Osteoblast (primary cell): ENCODE measurements at places on chromosomes 5 and 9. TPM values are rescaled to one million over a fixed set of nuclear protein-coding genes. Genes with fewer than 3 reads are reported as not detected.

Gene OR1Q1
- under 0.01 TPM in 1 of 2 replicates, not detected in the other for total RNA-seq

Gene PCDHGA8
- 3.5 and 3.6 TPM in 2 replicates for total RNA-seq

Gene SURF2
- total RNA-seq: 10.3 and 15.2 TPM in 2 replicates

Gene PGM5
- 0.36 and 1.2 TPM in 2 replicates for total RNA-seq

Gene KIF4B
- total RNA-seq: not detected in 2 replicates

Gene SLC36A2
- total RNA-seq: not detected in 2 replicates

Gene LOX
- total RNA-seq: 314 and 317 TPM in 2 replicates

Gene MORN5
- total RNA-seq: 0.36 TPM in 1 of 2 replicates, not detected in the other

Gene PLAC8L1
- total RNA-seq: not detected in 2 replicates

Gene MEGF10
- 1.4 and 3.2 TPM in 2 replicates for total RNA-seq

Gene ITK
- total RNA-seq: under 0.01 TPM in 1 of 2 replicates, not detected in the other

Gene SLC24A2
- under 0.01 TPM in 1 of 2 replicates, not detected in the other for total RNA-seq

Gene ABO
- total RNA-seq: not detected in 2 replicates

DNA sequence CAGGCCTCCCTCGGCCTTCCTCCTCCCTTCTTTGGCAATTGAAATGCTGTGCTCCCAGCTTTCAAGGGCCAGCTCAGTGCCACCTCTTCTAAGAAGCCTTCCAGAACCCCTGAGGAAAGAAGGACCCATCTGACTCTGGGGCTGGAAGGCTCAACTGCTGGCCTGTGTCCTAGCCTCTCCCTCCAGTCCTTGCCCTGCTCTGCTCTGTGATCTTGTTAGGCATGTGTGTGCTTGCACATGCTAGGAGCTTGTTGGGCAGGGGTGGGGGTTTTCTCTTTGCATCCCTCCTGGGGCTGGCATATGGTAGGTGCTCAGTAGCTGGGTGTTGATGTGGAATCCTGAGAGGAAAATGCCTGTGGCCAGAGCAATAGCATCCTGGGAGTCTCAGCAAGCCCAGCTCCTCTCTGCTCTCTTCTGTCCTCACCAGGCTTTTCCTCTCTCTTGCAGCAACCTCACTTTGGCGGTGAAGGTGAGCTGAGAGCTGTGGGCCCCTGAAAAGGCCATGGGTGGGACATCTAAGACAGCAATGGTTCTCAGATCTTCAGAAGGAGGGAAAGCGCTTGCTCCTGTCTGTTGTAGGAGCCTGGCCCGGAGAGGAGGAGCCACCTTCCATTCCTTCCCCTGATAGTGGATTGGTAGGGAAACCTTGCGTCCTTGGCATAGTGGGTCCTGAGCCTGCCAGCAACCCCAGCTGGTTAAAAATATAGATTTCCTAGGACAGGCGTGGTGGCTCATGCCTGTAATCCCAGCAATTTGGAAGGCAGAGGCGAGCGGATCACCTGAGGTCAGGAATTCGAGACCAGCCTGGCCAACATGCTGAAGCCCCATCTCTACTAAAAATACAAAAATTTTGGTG lies 9.9 kb downstream of the DOLK start:
- no peak for DNase-seq

DNA sequence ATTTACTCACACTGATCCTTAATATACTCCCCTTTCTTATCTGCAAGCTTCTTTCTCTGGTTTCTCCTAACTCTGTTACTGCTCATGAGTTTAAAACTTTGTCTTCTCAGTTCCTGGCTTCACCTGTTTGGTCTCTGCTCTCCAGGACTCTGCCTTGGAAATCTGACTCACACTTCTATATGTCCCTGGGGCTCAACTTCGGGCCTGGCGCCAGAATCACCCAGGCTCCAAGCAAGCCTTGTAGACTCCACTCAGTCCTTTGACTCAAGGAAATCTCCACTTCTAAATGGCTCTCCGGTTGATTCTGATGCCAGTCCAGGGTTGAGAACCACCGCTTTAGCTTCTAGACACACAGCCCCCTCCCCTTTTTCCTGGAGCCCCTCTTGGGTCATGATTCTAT lies 57.8 kb downstream of the TMC1 start:
- peak; percentile 83 for DNase-seq

GRCh38 chr5:144915452-144915851 lies 744.8 kb downstream of the KCTD16 start:
- DNase-seq: no peak

GRCh38 chr5:145260670-145261069 lies 574.5 kb downstream of the PRELID2 start:
- no peak for DNase-seq

GRCh38 chr5:5615569-5615968 lies 193.1 kb downstream of the ICE1 start:
- no peak for DNase-seq

GRCh38 chr5:170614065-170614490 lies 110.3 kb downstream of the KCNIP1 start:
- no peak for DNase-seq

GRCh38 chr9:89929673-89930480 lies 325.1 kb downstream of the GADD45G start:
- DNase-seq: peak; percentile 77

- DNase-seq: no peak
These were observed 25.3 kb upstream of the ISOC1 start for GRCh38 chr5:129069292-129069691.

- DNase-seq: no peak
These were observed 373.4 kb upstream of the CTNND2 start for GRCh38 chr5:12277504-12278192.

DNA sequence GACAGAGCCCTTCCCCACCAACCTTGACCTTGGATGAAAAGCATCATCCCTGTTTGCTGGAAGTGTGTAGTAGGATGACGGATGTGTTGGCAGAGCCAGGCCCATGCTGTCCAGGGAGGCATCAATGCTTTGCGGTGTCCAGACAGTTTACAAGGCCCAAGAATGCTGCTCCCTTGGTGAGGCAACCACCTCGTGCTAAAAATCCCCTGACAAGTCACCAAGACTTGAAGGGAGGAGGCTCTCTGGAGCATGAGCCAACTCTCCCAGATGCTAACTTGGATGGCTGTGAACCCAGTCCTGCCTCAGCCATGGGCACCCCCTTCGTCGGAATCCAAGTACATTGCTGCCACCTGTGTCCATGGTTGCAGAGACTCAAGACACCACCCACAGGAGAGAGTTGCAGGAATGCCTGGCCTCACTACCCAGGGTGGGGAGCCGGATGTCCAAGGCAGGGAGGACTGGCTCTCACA lies 9.5 kb upstream of the NKD2 start:
- DNase-seq: peak; percentile 53

DNA sequence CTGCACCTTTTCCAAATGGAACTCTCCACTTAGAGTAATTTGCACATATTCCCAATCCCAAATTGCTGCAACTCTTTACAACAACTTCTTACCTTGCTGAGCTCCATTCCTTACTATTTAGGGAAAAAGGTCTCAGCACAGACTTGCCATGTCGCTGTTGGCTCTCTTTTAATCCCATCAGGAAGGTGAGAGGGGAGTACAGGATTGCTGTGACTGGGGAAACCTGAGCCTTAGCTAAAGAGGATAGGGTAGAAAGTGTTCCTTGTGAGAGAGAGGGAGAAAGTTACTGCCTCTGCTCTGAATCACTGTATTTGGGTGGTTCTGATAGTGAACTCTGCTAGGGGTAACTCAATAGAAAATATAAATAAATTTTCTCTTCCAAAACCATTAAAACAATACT lies 43.7 kb upstream of the GABRA1 start:
- DNase-seq: no peak

GRCh38 chr5:180470966-180471582 lies 23.1 kb upstream of the CNOT6 start:
- peak; percentile 97 for DNase-seq

DNA sequence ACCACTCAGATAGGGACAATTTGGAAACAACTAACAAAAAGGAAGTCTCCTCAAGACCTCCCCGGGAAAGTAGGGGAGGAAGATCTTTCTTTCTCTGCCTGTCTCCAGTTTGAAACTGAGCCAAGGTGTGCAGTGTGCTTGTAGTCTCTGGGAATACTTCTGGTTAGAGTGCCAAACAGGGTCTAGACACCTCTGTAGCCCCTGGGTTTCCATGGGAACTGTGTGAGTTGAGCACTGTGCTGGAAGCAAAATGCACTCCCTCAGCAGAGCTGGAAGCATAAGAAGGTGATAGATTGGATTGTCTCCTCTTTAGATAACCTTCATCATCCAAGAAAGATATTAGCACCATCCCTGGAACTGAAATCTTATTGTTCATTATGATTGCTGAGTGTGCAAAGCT lies 129.2 kb upstream of the TNPO1 start:
- DNase-seq: no peak

GRCh38 chr5:132860742-132861141 lies 5.5 kb downstream of the GDF9 start:
- DNase-seq: no peak

- DNase-seq: peak; percentile 59
These were observed 8.5 kb downstream of the B4GALT7 start for GRCh38 chr5:177608243-177609075.

GRCh38 chr5:8493176-8493575 lies 624.2 kb downstream of the MTRR start:
- DNase-seq: no peak

- DNase-seq: no peak
These were observed 3.9 kb downstream of the VDAC1 start for GRCh38 chr5:134000696-134001453.

- peak; percentile 98 for DNase-seq
These were observed 53.1 kb upstream of the DAB2IP start for GRCh38 chr9:121598167-121598964.

GRCh38 chr9:136618580-136619547 lies 43.9 kb upstream of the EGFL7 start:
- peak; percentile 87 for DNase-seq

- DNase-seq: no peak
These were observed 395.1 kb downstream of the CETN3 start for GRCh38 chr5:90014420-90014819.

DNA sequence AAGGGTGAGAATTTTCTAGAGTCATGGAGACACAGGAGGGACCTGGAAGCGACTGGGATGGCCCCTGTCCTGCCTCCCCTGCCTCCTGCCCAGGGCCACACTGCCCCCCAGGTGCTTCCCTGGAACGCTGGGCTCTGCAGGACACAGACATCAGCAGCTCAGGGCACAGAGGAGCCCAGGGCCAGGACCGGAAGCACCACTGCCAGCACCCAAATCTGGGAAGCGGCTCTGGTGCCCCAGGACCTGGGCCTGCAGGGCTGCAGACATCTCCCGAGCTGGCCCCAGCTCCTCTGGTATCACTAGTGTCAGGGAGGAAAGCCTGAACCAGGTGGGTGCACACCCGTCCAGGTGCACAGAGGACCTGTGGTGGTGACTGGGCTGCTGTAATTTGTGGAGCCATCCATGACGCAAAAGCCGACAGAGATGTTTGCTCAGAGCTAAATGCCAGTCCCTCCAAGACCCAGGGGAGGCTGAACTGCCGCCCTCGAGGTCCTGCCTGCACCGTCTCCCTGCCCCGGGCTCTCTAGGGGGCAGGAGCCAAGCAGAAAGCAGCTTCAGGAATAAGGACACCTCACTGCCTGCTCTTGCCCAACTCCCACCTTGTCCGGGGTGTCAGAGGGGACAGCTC lies 46.0 kb upstream of the SIMC1 start:
- DNase-seq: peak; percentile 79
